Ascending aorta (tissue), 2 donors: ENCODE measurements at places on chromosomes 7 and 10.

DNA sequence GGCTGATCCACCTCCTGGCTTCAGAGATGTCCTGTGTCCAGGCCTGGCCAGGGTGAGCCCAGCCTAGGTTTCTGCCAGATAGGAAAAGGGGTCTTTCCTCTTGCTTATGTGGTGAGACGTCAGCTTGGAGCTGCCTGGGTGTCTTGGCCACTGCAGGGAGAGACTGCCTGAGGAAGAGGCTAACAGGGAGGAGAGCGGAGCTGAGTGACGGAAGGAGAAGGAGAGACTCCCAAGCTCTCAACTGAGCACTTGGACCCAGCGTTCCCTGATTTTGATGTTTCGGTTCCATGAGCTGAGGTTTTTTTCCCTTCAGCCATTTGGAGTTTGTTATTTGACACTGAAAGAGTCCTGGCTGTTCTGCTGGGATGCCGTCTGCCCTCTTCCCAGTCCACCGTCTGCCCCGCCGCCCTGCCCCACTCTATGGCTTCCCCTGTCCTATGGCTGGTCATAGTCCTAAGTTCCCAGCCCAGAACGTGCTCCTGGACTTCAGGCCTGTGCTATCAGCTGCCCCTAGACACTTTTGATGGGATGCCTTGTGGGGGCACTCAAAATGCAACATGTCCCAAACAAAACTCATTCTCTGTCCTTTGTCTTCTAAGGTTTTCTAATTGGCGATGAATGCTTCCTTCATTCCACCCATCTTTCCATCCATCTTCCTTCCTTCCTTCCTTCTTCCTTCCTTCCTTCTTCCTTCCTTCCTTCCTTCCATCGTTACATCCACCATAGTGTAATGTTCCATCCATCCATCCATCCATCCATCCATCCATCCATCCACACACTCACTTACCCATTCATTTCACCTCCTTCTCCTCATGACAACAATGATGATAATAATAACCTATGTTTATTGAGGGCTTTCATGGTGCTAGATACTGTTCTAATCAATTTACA is 20.3 kb upstream of the PCBD1 start:
- DNase-seq = no peak

DNA sequence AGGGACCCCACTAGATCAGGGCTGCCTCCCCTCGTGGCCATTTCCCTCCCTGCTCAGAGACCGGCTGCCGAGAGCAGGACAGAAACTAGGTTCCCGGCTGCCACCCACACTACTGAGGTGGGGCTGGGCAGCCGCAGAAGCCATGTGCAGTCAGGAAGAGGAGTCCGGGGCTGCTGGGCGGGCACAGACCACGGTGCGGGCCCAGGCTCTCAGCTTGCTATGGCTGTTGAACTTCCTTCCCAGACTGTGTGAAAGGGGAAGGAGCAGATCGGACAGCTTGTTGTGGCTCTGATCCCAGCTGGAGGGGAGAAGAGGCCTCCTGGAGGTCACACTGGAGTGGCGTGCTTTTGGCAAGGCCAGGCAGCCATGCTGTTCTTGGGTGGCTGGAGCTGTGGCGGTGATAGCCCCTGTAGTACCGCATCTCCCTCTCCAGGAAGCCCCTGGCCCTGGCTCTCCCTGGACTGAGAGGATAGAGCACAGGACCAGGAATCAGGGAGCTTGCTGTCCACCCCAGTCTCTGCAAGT is 56.8 kb downstream of the HK1 start:
- peak; percentile 79 for DNase-seq

DNA sequence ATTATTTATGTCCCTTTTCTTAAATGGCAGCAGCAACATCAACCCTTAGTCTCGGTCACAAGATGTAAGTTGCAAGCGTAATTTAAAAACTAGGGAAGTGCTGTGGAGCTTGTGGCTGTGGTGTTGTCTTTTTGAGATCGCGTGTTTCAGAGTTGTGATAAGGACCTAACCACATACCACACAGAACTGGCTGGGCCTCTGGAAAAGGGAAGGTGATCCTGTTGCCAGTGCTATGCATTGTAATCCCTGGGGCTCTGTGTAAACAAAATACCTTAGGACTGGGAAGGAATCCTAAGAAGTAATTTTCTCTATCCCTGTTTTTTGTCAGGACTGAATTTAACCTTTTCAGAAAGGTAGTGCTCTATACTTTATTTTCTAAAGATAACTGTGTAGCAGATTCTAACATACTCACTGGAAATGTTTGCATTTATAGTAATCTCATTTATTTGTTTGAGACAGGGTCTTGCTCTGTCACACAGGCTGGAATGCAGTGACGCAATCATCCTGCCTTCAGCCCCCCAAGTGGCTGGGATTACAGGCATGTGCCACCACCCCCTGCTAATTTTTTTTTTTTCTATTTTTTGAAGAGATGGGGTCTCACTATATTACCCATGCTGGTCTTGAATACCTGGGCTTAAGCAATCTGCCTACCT is 60.4 kb downstream of the INPP5F start:
- DNase-seq = no peak

DNA sequence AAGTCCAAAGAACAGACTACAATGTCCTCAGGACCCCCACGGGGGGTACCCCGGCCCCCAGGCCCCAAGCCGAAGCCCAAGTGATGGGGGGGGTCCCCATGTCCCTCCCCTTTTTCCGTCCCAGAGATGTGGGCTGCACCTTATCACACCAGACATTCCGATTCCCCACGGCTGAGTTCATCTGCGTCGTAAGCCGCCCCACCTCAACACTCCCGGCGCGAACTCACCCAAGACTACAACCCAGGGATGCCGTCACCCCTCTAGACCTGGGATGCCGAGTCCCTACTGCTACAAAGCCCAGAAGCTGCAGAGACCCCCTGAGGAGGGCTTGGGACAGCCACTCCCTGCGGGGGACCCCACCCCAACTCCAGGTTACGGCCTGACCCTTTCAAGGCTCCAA is 14.5 kb downstream of the PDGFA start:
- no peak for DNase-seq

GRCh38 chr10:65342245-65342644 is 1583.6 kb upstream of the LRRTM3 start:
- DNase-seq = no peak

DNA sequence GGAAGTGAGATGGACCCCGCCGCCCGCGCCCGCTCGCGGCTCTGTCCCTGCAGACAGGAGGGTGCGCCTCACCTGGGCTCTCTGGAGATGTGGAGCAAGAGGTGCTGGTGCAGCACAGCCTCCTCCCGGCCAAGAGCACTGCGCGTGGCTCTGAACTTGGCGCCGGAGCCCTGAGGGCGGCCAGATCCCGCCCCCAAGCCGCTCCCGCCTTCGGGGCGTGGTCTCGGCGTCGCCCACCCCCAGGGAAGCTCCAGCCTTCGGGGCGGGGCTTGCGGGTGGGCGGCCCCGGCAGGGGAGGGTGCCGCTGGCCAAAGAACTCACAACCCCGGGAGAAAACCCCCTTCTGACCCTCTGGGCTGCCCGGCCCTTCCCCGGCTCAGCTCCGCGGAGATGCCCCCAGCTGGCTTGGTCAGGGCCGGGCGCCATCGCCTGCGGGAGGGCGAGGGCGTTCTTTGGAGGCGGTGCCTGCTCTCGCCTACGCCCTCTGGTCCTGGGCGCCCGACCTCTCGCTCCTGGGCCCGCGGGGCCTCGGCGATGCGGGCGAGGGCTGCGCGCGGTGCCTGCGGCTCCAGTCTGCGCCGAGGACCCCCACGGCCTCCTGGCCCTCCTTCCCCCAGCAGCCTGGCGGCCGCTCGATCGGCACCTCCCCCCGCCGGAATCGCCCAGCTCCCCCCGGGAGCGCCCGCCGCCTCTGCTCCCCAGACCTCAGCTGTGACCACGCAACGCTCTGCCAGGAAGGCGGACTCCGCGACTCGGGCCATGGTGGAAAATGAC is at the start of gene ZNF488:
Gene ZNF488 (minus strand): TSS at position 146 of the 774 bp plus-strand sequence. CDS start 15,464 bp downstream, outside the sequence.
- peak; percentile 86 for DNase-seq

DNA sequence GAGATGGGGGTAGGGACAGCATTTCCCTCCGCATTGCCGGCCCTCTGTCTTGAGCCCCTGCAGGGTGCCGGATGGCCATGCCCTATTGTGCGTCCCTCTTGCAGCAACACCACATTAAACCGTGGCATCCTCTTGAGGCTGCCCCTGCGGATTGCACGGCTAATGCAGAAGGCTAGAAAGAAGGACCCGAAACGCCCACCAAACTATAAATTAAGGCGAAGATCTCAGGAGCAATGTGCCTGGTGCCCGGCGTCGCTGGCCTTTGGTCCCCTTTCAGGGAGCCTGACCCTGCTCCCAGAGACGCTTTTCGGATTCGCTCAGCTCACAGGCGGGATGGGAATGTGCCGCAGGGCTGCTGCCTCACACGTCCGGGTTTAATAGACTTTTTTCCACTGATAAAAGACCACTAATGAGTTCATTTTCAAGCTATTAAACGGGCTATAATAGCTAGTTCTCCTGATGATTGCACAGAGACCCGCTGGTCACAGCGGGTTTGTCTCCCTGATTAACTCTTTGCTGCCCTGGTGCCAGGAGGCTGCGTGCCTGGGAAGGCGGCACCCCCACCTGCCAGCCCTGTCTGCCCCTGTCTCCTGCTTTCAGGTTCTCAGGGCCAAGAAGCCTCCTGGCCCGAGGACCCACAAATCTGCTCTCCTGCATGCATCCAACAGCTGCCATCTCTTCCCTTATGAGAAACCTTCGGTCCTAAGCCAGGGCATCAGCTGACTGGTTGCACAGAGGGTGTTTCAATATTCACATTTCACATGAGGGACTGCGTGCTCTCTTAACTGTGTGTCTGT is 128.3 kb downstream of the ADARB2 start:
- no peak for DNase-seq

DNA sequence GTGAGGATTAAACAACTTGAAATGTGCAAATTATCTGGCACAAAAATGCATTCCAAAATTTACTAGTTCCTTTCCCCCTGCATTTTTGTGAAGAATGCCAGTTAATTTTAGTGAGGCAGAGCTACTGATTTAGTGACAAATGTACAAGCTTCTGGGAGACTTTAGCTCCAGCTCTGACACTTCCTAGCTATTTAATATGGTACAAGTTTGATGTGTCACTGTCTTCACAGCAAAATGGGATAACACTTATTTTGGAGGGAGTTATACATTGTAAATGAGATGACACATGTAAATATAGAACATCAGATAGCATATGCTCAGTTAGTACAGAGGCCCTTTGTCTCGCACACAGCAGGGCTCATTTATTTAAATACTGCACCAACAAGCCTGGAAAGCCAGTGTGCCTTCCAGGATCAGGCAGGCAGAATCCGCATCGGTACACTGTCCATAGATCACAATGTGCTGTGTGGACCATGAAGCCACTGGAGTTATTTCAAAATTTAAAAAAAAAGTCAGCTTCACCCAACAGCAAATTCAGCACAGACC is 48.7 kb downstream of the ELMO1 start:
- DNase-seq = no peak

DNA sequence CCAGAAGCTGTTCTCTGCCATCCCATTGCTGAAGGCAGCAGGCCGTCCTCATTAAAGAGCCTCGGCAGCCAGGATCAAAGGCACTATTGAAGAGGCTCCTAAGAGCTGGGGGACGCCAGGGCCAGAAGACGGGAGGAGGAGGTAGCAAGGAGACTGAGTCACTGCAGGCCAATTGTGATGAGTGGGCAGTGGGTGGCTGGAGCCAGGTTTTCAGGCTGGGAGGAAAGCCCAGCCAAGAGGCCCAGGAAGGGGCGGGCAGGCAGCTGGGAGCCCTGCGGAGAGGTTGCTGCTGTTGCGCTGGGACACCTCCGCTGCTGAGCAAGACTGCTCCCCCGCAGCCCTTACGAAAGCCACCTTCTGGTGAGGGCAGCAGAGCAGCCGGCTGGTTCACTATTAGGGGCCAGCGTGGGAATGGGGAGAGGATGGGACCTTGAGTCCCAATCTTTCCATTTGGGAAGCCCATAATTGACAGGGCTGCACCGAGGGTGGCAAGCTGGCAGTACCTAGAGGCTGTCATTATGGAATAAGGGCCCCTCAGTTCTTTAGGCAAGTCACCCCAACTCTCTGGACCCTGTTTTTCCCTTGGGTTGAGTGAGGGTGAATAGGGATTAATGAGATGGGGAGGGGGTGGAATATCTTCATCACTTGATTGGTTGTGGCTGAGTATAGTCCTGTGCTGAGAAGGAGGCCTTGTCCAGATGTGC is 48.4 kb downstream of the UNC5B start:
- no peak for DNase-seq

DNA sequence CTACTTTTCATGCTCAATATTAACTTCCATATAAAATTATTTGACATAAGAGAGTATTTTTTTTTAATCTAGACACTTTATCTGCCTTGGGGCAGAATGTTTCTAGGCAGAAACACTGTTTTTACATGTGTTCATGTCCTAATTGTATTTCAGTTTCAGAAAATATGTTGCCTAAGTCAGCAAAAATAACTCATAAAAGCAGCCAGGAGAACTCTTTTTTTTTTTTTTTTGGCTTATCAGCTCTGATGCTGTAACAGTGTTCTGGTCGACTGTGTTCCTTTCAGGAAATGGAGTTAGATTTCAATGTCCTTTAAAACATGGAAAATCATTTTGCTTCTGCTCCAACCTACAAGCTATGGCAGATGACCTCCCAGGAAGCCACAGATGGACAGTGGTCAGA is 63.2 kb upstream of the OPALIN start:
- no peak for DNase-seq

DNA sequence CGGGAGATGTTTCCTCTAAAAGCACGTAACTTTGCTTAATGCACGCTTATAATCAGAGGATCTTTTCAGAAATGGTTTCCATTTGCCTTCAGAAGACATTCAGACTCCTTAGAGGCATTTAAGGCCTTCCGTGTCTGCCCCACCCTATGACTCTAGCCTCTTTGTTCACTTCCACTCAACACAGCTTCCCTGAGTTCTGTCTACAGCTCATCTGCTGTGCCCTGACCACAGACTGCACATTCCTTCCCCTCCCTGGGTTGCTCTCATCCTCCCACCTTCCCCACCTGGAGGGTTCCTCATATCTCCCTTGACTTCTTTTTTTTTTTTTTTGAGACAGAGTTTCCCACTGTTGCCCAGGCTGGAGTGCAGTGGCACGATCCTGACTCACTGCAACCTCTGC is 16.6 kb downstream of the FBH1 start:
- no peak for DNase-seq

DNA sequence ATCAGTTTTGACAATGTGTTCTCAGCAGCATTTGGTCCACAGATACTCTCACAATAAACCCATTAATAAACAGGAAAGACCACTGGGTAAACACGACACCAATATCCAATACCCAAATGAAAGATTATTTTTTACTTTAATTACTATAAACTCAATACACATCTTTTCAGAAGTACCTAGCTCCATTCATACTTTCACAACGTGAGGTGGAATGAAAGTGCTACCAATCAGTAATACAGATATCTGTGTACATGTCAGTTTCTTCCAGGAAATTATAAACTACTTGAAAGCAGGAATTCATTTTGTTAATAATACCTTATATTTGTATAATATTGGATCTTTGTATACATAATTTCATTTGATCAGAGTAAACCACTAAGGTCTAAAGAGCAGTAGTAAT is 11.9 kb downstream of the CDK6 start:
- DNase-seq = no peak
